ENCODE measurements at places on chromosomes 2 and 18.
A peak's percentile ranks its signal among the peaks of the same experiment; 100 is the strongest.

DNA sequence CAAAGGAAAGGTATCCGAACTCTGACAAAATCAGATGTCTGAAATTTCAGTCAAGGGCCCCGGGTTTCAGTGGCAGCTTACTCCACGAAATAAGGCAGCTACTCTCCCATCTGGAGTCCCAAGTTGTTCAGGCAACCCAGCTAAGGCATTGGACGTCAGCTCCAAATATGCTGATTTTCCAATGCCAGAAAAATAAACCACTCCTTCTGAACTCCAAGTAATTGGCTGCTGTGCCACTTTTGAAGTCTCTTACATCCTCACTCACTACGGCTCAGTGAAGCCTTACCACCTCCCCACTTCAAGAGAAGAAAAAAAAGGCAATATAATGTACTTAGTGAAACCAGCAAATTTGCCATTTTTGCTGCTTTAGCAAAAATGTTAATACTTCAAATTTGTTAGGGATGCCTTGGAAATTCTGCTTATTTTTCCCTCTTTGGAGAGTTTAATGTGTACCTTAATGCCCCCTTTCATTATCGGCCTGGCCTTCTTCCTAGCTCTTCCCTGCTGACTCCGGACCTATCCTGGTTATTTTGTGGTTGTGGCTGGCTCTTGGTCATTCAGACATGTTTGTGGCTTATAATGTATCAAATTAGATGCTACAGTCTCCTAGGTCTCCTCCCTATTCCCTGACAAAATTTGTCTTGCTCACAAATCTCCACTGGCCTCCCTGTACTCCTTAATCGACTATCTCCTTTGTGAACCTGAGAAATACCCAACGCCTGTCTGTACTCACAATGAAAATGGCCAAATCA lies 589.2 kb upstream of the ZEB2 start:
- DNase-seq: no peak

DNA sequence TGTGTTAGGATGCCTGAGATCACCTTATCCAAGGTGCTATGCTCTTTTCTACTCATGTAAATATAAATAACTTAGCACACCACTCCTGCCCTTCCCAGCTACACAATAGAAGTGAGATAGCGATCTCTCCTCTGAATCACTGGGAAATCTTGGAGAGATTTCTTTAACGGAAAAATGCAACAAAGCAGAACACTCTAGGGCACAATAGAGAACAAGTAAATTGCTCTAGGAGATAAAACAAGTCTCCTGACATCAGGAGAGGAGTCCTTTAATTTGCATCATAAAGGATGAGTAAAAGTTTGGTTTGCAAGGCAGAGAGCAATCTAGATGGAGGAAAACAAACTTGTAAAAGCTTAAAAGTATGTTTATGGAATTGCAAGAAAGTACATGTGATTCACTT lies 224.1 kb downstream of the PAX3 start:
- DNase-seq: no peak

- DNase-seq: no peak
These were observed 150.5 kb upstream of the L3MBTL4 start for GRCh38 chr18:6564950-6565814.

- DNase-seq: no peak
These were observed 69.0 kb downstream of the CTAGE1 start for GRCh38 chr18:22348521-22349316.

DNA sequence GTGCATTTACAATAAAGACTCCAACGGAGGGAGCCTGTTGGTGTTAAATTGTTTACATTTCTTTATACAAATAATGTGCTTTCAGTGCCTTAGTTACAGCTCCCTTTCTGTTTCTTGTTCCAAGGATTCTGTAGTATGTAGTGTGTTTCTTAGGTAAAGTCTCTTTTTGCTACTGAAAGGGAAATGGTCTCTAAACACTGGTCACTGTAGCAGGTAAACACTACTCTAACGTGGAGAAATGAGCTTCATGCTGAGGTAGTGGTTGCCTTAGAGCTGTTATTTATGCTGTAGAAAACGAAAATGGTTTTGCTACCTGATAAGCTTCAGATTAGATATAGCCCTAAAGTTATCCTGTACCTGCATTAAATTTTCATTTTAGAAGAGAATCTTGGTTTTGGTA lies 163.6 kb downstream of the CAPN13 start:
- DNase-seq: no peak

GRCh38 chr2:218814540-218815243 lies 16.9 kb downstream of the PRKAG3 start:
- no peak for DNase-seq

GRCh38 chr2:117858336-117858735 lies 43.8 kb downstream of the DDX18 start:
- no peak for DNase-seq

DNA sequence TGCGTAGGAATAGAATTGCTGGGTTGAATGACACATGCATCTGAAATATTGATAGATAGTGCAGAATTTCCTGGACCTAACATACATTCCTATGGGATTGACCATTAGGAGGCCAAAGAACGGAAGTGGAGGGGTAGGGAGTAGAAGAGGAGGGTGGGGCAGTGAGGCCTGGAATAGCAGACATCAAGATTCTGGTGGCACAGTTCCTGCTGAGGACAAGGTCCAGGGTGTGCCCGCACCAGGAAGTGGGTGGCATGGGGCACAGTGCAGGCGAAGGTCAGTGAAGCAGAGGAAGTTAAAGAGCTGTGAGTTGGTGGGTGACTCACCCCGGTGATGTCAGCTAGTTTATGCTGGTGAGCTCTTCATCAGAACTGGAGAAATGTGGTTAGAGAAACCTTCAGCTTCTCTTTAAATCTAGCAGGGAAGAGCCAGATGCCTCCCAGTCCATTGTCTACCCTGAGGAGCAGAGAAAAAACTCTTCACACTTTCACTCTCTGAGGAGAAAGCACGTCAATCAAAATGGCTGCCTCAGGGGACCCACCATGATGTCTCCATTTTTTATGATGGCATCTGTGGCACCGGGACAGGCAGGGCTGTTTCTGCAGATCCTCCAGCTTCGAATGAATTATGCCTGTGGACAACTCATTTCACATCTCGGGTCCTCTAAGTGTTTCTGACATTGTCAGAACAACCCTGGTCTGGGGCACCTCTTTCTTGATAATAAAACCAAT lies 55.9 kb upstream of the CTLA4 start:
- DNase-seq: peak; percentile 90

DNA sequence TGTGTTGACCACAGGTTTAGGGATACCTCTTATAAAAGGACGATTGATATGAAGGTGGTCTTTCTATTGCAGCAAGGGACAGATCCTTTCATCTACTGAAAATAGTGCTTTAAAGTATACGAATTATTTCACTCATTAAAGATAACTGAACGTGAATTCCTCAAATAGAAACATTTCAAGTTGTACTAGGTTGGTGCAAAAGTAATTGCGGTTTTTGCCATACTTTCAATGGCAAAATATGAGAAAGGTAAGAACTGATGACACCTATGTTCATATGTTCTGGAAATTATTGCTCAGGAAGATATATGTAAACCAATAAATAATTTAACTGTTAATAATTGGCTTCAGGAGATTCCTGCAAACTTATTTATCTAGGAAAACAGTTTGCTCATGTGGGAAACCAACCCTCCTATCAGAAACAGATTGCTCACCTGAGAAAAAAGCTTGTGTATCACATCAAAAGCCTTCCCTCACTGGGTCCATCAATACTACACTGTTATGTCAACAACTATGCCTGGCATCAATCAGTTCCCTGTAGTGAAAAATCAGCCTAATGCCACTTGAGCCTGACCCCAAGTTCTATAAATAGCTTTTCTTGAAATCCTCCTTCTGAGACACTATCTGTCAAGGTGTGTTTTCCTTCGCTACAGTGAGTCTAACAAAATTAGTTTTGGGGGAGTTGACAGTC lies 81.5 kb upstream of the ACSL3 start:
- no peak for DNase-seq

DNA sequence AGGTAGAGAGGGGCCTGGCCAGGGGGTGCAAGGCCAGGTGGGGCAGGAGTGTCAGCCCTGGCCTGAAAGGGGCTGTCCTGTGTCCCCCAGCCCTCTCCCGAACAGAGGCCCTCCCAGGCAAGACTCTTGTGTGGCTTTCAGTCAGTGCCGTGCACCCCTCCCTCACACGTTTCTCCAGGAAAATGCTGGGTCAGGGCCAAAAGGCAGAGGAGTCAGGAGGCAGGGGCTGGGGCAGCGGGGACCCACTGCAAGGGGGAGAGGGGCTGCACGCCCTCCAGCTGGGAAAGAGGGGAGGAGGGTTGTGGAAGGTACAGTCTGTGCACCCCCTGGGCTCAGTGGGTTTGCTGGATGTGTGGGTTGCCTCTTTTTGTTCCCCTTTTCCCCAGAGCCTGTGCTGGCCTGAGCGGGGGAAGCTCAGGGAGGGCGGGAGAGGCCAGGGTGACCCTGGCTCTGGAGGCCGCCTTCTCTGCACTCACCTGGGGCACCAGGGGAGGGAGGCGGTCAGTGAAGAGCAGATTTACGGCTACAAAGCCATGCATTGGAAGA lies 4.1 kb downstream of the KCNF1 start:
- DNase-seq: no peak

DNA sequence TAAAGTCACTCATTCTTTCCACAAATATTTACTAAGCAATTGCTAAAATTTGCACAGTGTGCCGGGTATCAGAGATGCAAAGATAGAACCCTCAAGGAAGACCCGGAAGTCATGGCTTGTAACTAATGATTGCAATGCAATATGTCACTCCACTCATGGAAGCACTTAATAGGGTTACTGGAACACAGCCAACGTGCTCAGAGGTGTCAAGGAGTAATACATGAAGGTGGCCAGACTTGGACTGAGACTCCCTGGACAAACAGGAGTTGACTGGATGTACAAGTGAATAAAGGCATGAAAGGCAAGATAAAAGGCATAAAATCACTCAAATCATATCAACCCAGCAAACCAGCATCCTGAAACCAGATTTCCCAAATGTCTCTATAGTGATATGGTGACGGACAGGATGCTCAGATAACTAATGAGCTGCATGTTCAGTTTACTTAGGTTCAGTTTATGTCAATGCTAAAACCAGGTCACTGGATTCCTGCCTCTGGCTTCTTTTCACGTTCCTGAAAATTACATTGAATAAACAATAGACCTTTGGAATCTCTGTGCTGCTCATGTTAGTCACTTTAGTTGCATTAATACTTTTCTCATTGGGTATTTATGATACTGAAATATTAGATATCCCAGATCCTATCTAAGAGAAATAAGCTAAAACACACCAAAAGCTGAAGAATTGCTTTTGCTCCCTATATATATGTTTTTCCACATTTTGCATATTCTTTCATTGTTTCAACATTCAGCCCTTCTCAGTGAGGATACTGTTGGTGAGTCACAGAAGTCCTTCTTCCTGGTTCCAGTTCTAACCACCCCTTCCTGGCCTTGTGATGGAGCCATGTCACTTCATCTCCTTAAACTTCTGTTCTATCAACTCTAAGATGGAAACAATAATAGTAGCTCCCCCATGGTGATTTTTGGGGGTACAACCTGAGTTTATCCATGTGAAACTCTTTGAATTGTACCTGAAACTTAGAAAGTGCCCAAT lies 688.9 kb upstream of the ID2 start:
- no peak for DNase-seq

DNA sequence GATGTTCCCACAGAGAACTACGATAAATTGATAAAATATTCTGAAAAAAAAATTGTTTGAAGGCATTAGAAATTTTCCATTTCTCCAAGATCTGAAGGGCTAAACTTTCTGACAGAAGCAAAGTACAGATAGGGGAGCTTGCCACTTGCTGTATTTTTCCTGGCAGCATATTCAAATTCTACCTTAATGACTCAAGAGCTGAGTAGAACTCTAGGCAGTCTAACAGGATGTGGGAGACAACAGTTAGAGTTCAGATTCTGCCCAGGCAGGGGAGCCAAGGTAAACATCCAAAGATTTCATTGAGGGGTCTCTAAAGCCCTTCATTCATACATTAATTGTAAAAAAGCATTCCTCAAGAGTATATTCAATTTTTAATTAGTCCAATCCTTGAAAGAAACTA lies 46.0 kb upstream of the RIT2 start:
- DNase-seq: no peak

- no peak for DNase-seq
These were observed 131.5 kb upstream of the L3MBTL4 start for GRCh38 chr18:6546229-6546628.

GRCh38 chr2:95329891-95330793 lies 33.0 kb downstream of the KCNIP3 start:
- no peak for DNase-seq

DNA sequence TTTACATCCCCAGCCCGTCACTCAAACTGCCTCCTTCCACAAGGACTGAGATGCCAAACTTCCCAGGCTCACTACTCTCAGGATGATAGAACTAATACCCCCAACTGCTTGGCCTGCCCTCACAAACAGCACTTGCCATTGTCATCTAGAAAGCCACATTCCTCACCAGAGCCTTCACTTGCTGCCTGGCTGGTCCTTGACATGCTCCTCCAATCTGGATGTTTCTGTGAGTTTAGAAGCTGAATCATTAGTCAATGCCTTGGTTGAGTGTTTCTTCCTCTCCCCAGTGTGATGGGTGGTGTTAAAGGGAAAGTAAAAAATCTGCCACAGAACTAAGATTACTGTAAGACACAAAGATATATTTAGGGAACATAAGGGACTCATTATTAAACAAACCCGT lies 52.5 kb downstream of the MARCHF4 start:
- no peak for DNase-seq

GRCh38 chr2:42492691-42493467 lies 903 bp downstream of the KCNG3 start:
- DNase-seq: peak; percentile 25

- no peak for DNase-seq
These were observed 57.3 kb upstream of the CREB1 start for GRCh38 chr2:207472343-207473048.

DNA sequence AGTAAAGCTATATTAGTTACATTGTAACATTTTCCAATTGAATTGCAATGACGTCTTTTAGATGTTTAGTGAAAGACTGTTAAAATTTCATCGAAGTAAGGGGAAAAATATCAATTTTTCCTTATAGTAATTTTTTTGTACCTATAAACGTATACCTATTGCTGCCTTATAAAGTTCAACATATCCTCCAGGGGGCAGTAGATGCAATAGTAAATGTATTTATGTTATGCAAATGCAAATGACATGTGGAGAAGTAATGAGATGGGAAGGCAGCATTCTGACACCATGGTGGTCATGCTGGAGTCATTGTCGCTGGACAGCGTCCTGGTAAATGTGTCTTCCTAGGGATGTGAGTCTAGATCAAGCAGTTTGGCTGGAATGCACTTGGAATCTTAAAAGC lies 38.7 kb downstream of the MSTN start:
- peak; percentile 62 for DNase-seq
